ENCODE measurements at places on chromosomes 3 and 15.
A peak's percentile ranks its signal among the peaks of the same experiment; 100 is the strongest.

GRCh38 chr15:63019511-63020109 is 22.9 kb upstream of the TPM1 start:
- peak; percentile 70 for DNase-seq

DNA sequence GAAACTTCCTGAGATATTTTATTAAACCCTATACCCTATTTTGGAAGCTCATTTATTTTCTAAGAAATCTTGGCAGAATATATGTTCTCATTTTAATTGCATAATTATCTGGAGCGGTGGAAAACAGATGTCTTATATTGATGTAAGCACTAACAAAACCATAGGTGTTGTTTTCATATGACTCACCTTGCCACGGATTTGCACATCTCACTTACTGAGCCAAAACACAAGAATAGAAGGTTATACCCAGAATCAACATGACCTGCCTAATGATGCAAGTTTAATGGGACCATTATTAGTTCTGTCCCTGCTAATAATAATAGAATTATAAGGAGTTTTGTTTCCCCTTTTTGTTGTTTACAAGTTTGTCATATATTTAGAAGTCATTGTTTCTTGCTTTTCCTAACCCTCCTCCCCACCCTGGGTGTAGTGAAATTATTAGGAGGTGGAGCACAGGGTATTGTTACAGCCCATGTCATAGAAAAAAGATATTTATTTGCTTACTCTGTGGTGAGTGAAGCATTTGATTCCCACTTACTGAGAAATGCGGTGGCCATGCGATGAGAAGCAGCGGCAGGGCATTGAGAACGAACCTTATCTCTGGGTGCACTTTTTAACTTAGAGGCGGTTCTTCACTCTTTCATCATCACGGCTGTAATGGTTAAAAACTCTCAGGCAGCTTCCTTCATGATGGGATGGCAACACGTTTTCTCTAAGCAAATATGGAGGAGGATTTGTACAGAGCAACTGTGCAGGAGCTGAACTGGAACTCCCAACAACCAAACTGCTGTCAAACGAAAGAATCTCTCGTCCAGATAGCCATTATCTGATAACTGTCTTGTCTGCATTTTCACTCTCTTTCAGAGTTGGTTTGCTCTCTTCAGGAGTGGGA is 521 bp downstream of the IL5RA start:
- DNase-seq, result no peak

DNA sequence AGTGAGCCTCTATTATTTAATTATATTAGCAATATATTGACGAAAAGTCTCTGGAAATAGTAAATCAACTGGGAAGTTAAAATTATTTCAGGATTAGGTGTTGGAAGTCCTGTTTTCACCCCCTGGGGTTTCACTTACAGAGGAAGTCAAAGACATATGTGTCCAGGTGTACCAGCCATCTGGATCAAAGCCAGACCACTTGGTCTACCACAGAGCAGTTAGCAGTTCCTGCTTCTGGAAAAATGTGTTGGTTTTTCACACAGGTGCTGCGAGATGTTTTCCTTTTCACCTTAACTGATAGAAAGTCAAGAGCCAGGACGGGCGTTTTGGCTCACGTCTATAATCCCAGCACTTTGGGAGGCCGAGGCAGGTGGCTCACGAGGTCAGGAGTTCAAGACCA is 13.1 kb downstream of the MME start:
- no peak for DNase-seq

DNA sequence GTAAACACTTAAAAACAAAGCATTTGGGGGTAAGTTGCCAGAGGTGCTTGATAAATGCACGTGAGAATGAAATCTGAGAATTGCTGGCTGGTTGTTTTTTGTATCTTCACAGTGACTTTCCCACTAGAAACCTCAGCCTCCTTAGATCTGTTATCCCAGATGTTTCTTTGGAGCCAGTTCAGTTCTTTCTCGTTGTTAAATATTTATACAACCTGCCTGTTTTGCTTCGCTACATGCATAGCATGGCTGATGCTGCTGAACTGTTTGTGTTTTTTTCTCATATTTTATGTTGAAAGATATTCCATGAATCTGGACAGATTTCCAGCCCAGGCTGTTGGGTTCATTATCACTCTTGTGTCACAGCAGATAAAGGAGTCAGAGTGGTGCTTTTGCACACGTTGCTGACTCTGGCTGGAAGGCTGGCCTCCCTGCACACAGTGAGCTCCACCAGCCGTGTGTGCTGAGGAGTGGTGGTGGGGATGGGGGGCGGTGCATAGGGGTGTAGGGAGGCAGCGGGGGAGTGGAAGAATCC is 80.2 kb downstream of the ARNT2 start:
- DNase-seq, result no peak

GRCh38 chr15:33136353-33136752 is 58.2 kb downstream of the FMN1 start:
- no peak for DNase-seq

- no peak for DNase-seq
Measured at GRCh38 chr15:24956111-24956838, 1.5 kb downstream of the SNRPN start.

- DNase-seq, result no peak
Measured at GRCh38 chr15:76730262-76730661, 174.9 kb downstream of the SCAPER start.

GRCh38 chr3:95310560-95310959 is 1247.7 kb downstream of the NSUN3 start:
- no peak for DNase-seq

GRCh38 chr15:89338036-89338435 is 3.4 kb upstream of the POLG start:
- peak; percentile 29 for DNase-seq

- DNase-seq, result peak; percentile 16
Measured at GRCh38 chr15:34336991-34337556, 507 bp downstream of the SLC12A6 start.

DNA sequence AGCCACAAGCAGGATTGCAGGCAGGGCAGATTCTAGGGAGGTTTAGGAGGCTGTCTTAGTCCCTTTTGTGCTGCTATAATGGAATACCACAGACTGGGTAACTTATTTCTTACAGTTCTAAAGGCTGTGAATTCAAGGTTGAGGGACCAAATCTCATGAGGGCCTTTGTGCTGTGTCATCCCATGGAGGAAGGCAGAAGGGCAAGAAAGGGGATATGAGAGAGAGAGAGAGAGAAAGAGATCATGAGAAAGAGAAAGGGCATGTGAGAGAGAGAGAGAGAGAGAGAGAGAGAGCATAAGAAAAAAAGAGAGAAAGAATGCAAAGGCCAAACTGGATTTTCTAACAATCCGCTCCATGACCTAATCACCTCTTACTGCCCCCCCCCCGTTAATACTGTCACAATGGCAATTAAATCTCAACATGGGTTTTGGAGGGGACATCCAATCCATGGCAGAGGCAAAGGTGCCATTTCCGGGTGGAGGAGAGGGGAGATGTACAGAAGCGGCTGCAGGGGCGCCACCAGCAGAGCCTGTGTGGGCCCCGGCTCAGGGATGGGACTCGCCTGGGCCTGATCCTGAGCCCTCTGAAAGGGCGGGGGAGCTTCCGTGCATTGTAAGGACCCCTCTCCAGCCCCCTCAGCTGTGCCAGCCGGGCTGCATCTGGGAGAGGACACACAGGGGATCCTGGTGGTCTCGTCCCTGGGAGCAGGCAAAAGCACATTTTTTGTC is 20.5 kb downstream of the MRPS11 start:
- no peak for DNase-seq

GRCh38 chr15:69887009-69887408 is 210.7 kb downstream of the TLE3 start:
- DNase-seq, result no peak

DNA sequence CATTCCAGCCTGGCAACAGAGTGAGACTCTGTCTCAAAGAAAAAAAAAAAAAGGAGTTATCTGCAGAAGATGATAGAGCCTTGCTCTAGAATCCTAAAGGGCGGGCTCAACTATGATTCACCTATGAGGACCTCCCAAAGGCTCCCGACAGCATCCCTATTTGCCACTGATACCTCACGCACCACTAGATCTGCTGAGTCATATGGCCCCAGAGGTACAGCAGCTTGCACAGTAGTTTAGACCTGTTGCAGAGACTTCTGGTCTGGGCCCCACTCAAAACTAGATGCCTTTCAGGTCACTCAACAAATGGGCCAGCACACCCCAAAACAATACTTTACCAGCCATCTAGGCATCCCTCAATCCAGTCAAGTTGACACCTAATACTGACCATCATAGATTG is 38.1 kb upstream of the PTX3 start:
- DNase-seq, result no peak

DNA sequence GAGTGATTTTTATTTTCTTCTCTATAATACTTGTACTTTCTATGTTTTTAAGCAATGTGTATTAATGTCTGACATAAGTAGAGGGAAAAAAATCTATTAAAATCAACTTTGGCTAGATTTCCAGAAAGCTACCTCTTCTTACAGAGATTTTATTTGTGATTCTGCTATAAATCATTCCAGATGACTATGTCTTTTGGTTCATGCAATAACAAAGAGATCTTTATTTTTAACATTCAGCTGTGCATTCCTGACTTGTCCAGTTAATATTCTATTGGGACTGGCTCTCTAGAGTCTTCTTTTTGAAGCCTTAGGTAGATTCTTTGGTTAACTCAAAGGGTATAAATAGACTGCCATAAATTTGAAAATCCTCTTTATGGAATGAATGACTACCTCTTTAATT is 74.3 kb upstream of the ARPP21 start:
- DNase-seq, result no peak

DNA sequence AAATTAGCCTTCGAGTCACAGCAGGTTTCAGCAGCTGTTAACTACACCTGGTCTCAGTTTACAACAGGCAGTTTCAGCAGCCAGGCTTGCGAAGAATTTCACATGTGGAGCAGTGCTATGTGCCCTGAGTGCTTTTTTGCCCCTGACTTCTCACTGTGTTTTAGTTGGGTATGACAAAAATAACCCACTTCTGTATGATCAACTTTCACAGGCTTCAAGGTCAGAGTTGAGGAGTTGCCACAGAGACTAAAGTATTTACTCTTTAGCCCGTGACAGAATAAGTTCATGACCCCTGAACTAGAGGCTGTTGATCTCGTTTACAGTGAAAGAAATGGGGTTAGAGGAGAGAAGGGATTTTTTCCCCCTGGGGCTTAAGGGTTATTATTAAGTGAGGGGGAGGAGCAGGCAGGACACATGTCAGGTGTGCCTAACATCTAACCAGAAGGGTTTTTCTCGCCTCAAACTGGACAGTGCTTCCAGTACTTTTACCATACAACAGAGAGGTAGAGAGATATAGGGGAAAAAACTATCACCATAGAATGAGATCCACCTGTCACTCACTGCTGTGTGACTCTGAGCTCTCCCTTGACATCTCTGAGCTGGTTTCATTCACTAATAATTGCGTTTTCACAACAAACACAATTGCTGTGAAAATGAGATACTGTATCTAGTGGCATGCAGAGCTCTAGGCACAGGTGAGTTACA is 14.0 kb upstream of the TOPBP1 start:
- DNase-seq, result no peak

DNA sequence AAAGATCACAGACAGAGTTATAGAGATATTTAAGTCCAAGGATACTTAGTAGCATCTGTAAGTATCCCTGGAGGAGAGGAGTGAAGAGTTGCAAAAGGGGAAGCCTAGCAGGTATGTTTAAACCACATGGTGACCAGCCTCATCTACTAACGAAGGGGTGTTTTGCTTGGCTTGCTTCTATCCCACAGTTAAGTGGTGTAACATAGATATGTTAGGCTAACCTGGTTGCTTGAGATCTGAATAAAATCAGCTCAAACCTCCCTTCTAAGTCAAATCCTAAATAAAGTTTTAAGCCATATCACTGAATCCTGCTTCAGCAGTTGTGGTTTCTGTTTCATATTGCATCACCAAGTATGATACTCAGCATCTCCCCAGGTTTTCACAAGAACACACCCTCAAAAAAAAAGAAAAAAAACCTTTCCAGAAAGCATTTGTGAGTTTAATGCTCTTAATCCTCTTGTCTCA is 880.2 kb downstream of the ROBO1 start:
- DNase-seq, result no peak

DNA sequence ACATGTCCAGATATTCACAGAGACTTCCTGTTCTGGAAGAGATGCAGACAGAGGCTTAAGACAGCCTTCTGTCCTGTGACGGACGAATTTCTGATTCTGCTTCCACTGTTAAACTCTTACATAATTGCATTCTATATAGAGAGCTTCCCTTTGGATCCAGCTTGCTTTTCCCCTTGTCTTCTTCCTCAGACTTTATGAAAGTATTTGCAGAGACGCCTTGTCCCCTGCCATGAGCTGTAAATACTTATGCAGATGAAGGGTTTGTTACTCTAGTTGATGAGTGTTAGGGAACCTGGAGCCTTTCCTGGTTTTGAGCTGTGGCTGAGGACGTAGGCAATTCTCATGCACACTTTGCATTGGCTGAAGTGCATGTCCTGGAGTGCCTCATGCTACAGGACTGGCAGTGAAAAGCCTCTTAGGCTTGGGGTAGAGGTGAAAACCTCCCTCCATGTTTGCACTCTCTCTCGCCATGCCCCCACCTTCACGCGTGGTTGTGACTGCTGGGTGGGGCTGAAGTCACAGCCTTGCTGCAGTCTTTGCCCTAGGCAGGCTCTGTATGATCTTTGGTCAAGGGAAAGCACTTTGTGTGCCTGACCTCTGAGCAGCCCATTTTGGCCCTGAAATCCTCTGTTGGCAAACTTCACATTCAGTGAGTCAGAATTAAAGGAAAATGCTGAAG is 286.6 kb downstream of the PTPRG start:
- no peak for DNase-seq

- DNase-seq, result peak; percentile 89
Measured at GRCh38 chr3:169041677-169042171, 621.8 kb downstream of the MECOM start.

DNA sequence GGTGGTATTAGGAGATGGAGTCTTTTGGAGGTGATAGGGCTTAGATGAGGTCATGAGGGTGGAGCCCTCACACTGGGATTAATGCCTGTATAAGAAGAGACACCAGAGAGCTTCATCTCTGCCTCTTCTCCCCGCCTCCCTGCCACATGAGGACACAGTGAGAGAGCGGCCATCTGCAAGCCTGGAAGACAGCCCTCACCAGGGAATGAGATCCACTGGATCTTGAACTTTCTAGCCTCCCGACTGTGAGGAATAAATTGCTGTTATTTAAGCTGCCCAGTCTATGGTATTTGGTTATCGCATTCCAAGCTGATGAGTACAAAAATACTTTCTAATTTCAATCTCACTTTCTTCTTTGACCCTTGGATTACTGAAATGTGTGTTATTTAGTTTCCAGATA is 121.4 kb downstream of the OCA2 start:
- no peak for DNase-seq

- DNase-seq, result no peak
Measured at GRCh38 chr15:60072826-60073465, 68.8 kb downstream of the FOXB1 start.

DNA sequence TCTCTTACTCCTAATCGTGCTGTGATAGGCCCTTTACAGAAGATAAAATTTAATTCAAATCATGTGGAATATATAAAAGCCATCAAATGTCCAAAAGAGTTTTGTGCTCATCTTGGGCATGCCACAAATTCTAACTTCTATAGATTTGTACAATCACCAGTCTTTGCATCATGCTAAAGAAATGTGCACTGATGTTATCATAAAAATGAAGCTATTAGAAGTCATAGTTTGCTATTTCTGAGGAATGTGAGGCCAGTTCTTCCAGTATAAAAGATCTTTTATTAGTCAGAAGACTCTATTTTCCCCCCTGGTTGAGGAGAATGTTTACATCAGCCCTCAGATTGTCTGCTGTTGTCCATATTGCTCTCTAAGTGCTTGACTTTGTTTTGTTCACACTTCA is 2.1 kb upstream of the ANXA2 start:
- peak; percentile 35 for DNase-seq

- DNase-seq, result no peak
Measured at GRCh38 chr3:177281292-177282118, 84.2 kb upstream of the TBL1XR1 start.

GRCh38 chr15:90301707-90302300 is 36.3 kb downstream of the NGRN start:
- DNase-seq, result no peak

Data from RKO (cell line).